ENCODE measurements at places on chromosomes 6 and 20.
A peak's percentile ranks its signal among the peaks of the same experiment; 100 is the strongest.

- no peak for DNase-seq
Observed at GRCh38 chr6:119350202-119350951, 816 bp upstream of the MAN1A1 start.

GRCh38 chr6:155448668-155449449 lies 6.8 kb downstream of the NOX3 start:
- DNase-seq = no peak

GRCh38 chr6:16836144-16836981 lies 75.1 kb upstream of the ATXN1 start:
- no peak for DNase-seq

DNA sequence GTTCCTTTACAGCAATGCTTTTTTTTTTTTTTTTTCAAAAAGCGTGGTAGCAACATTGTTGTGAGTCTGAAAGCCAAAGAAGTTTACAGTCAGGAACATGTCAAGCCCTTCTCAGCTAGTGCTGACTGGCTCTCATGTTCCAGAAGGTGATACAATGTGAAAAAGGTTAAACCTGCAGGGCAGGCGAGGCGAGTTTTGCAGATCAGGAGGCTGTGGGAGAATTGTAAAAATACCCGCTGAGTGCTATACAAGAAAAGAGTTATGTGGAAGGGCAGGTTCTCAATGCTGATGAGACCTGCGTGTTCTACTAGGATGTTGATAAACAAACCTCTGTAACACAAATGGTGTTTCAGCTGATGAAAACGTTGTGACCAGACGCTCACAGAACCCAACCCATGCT lies 30.9 kb upstream of the RPP40 start:
- DNase-seq = no peak

DNA sequence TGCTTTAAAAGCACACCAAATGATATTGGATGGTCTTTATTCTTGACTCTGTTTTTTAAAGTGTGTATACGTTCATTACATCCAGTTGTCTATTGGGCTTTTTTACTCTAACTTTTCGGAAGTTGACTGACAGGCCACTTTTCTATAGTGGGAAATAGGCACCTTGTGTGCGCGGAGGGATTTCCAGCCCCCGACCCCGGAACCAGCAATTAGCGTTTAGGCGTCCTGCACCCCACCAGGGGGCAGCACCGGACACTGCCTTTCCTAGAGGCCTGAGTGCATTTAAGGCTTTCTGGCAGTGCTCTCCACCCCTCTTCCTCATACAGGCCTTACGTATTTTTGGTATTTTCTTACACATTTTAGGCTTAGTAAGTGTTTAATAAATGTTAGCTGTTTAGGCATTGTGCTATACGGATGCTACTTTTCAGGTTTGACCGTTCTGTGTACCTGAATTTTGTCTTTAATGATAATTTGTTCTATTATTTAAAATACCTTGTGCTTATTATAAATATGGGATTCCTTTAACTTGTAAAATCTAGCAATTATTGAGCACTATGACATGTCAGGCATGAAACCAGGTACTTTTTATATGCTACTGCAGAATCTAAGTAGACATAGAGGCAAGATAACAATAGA lies 231.8 kb downstream of the BCKDHB start:
- peak; percentile 34 for DNase-seq

- DNase-seq = no peak
Observed at GRCh38 chr6:8785223-8785622, 349.9 kb upstream of the SLC35B3 start.

GRCh38 chr6:107563694-107564588 lies 74.0 kb downstream of the SOBP start:
- no peak for DNase-seq

DNA sequence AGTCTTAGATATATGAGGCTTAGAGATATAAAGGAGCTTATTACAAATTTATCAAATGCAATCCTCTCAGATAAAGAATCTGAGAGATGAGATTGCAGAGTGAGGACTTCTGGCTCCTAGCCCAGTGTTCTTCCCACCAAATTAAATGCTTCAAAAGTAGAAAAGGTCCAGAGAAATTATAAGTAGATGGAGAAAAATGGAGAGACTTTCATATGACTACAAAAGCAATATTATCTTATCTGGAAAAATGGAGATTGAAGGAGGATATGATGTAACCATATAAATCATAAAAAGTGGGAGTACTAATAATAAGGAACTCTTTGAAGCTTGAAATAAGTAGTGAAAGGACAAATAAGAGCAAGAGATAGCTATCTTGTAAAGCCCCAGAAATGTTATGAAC lies 2.8 kb downstream of the KCTD20 start:
- no peak for DNase-seq

- DNase-seq = no peak
Observed at GRCh38 chr6:147103694-147104093, 100.5 kb upstream of the STXBP5 start.

DNA sequence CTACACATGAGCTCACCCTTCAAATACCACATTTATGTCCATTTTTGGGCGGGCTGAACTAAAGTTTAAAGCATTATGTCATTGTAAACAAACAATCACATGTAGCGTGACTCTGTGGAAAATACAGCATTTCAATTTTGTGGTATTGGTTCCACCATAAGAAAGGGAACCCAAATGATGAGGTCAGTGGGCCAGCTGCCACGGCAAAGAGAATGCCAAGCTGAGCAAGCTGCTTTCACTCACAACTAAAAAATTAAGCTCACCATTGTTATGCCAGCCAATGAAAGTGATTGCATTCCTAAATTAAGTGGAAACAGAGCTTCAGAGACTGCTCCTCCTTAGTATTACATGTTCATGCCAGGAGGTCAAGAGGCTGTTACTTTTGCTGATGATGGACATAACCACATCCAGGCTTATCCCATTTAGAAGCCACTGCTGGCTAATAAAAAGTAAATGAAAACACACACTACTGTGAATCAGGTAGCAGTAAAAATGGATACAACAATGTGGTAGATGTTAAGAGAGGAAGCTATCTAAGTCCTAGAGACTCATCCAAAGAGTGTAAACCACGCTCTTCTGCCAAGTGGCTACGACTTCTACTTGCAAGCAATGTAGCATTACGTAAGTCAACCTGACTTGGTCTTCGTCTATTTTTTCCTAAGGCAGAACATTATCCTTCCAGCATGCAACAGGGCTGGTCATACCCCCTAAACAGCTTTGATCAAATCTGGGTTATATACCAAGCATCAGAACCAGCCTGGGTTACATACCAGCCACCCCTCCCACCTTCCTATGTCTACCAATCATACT lies 164.8 kb downstream of the BACH2 start:
- no peak for DNase-seq

GRCh38 chr6:166206510-166207283 lies 39.0 kb upstream of the TBXT start:
- no peak for DNase-seq

GRCh38 chr20:58028123-58028522 lies 200.3 kb downstream of the ANKRD60 start:
- no peak for DNase-seq

GRCh38 chr20:24619212-24619611 lies 149.8 kb downstream of the SYNDIG1 start:
- DNase-seq = no peak

- DNase-seq = no peak
Observed at GRCh38 chr6:17998442-17998841, 11.0 kb upstream of the KIF13A start.

DNA sequence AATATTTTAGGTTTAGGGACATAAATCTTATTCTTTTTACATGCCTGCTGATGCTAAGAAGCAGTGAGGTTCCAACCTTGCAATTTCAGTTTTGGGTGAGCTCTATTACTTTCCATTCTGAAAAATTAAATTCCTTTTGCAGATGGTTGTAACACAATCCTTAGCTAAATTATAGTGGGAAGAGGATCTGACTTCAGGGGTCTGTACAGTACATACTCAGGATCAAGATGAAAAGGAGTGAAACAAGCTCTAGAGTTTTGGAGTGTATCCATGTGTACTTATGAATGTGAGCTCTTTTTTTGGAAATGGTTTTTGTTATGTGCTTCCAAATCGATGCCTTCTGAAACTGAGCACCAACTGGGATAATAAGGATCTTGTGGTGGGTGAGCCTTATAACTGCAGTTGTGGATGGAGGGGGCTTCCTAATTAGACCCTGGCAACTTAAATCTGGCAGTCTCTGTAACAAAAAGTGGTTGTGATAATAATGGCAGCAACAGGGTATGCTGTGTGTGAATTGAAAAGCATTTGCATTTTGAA lies 218.8 kb upstream of the MAP3K7 start:
- no peak for DNase-seq

GRCh38 chr6:130995783-130996447 lies 67.1 kb downstream of the EPB41L2 start:
- no peak for DNase-seq

DNA sequence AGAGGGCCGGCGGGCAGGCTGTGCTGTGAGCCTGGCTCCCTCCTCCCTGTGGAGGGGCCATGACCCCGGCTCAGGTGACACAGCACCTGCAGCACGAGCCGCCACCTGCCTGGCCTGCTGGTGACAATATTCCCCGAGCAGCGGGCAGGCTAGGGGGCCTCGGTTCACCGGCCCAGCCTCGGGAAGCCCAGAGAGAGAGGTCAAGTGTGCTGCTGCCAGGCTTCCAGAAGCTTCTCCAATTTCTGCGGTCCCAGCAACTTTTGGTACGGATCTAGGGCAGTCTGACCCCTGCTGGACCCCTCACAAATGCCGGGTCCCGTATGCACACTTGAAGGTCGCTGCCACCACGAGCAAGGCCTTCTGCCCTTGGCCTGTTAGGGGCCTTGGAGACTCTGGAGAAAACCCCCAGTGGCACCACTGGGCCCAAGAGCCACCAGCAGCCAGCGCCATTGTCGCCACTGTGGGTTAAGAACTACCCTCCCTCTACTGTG lies 38.6 kb upstream of the NOL4L start:
- no peak for DNase-seq

GRCh38 chr20:1534526-1534925 lies 23.0 kb downstream of the SIRPD start:
- no peak for DNase-seq

DNA sequence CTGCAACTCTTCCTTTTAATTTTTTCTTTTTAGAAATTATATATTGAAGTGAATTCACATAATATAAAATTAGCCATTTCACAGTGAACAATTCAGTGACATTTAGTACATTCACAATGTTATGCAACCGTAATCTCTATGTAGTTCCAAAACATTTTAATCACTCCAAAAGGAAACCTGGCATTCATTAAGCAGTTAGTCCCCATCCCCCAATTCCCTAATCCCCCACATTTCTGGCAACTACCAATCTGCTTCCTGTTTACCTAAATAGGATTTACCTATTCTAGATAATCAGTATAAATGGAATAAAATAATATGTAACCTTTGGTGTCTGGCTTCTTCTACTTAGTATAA lies 8.5 kb upstream of the DDX27 start:
- DNase-seq = no peak

GRCh38 chr20:10519361-10520046 lies 84.4 kb downstream of the SLX4IP start:
- DNase-seq = no peak

GRCh38 chr20:63745424-63745805 lies 5.8 kb downstream of the SLC2A4RG start:
- no peak for DNase-seq

- no peak for DNase-seq
Observed at GRCh38 chr6:150382171-150382570, 13.4 kb downstream of the IYD start.

- no peak for DNase-seq
Observed at GRCh38 chr6:79713701-79714322, 82.7 kb downstream of the SH3BGRL2 start.

GRCh38 chr6:6884193-6884627 lies 223.6 kb upstream of the RREB1 start:
- DNase-seq = no peak

GRCh38 chr6:11668455-11668854 lies 110.1 kb downstream of the ADTRP start:
- no peak for DNase-seq

GRCh38 chr6:159762681-159763293 lies 942 bp downstream of the ACAT2 start:
- peak; percentile 5 for DNase-seq

DNA sequence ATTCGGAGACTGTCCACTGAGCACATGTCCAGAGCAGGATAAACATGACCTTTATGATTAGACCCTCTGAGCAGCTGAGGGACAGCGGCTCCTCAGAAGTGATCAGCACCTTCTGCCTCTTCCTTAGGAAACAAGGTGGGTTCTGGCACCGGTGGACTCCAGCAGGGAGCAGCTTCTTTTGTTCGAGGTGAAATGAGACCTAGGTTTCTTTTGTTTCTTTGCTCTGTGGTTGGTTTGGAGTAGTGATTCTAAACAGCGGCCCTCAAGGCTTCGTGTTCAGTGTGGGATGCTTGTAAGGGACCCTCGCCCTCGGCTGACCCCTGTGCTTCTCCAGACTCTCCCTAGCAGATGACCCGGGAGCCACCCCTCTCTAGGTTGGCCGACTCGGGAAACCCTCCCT lies 14.6 kb upstream of the FRMD1 start:
- no peak for DNase-seq

GRCh38 chr6:46605091-46605797 lies 47.4 kb downstream of the CYP39A1 start:
- no peak for DNase-seq

DNA sequence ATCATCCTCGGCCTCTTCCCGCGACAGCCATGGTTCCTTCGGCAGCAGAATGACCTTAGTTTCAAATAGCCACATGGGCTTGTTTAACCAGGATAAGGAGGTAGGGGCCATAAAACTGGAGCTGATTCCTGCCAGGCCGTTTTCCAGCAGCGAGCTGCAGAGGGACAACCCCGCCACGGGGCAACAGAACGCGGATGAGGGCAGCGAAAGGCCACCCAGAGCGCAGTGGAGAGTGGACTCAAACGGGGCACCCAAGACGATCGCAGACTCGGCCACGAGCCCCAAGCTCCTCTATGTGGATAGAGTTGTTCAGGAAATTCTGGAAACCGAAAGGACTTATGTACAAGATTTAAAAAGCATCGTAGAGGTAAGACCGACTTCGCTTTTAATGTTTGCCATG lies 131.8 kb upstream of the MTHFD1L start:
- no peak for DNase-seq

DNA sequence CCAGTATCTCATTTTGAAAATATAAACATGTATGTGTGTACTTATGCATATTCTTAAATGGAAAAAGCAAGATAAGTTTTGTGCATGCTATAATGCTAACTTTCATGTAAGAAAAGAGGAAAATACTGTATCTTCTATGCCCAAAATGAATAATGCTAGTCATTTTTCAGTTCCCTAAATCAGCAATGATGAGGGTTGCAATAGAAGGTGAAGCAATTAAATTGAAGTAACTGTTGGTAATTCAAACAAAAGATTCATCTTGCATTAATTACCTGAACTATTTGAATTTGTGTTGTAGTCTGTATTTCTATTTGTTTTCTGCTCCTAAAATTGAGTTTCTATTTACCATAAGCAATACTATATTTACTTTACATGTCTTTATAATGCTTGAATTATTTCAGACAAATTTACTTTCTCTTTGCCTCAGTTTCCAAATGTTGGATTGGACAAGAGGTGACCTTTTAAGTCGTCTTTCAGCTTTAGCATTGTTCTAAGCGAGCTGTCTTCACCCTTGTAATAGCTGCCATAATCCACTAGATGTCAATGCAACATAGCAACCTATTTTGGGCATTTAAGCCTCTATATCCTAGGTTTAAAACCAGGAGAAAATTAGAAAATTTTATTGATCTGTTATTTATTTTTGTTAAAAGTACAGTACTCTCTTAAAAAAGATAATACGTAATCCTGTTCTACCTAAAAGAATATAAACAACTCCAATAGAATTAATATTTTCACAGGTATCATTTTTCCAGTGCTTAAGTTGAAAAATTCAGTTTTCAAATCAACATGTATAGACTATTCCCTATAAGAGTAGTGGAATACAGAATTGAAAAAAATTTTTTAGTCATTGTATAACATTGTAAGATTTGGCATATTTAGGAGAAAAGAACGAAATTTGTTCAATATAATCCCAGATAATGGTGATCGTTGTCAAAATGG lies 52.3 kb upstream of the IFNGR1 start:
- DNase-seq = no peak

GRCh38 chr20:58800134-58800871 lies 50.4 kb downstream of the GNAS-AS1 start:
- DNase-seq = no peak
